ENCODE measurements at places on chromosomes 3 and 15.

- DNase-seq = no peak
Measured at GRCh38 chr3:130480736-130481135, 36.2 kb upstream of the COL6A6 start.

DNA sequence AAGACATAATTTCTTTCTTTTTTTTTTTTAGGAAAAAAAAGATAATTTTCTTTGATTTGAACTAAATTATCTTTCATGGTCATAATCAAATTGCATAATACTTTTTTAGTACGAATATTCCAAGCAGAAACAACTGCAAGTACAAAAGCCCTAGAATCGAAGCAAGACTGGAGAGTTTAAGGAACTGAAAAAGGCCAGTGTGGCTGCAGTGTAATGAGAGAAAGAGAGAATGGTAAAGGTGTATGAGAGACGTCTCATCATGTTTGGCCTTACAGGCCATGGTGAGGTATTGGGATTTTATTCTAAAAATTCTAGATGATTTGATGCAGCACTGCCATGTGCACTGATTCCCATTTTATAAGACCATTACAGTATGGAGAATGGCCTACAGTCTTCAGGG lies 180.9 kb downstream of the SUCNR1 start:
- DNase-seq = no peak

DNA sequence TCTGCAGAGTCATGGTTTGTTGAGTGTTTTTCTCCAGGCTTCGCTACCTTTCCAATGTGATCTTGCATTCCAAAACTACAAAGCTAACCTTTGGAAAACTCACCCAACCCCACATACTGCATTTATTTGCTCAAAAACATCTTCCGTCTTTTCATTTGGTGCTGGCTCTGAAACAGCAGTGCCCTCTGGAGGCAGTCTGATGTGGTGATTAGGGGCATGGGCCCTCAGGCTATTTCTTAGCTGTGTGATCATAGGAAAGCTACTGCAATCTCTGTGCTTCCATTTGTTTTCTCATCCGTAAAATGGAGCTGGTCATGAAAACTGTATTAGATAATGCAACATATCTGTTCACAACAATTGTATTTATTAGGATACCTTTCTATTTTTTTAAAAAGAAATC lies 47.0 kb downstream of the MTHFS start:
- peak; percentile 77 for DNase-seq

GRCh38 chr3:62785384-62785783 lies 89.8 kb downstream of the CADPS start:
- no peak for DNase-seq

- no peak for DNase-seq
Measured at GRCh38 chr15:40229316-40229715, 9.5 kb upstream of the PAK6 start.

Measured in posterior cingulate gyrus (tissue), 11 donors.